ENCODE measurements at places on chromosomes 4 and X. TPM values are rescaled to one million over a fixed set of nuclear protein-coding genes. Genes with fewer than 3 reads are reported as not detected.

The ATOH1 gene
- not detected for total RNA-seq

The FGF13 gene
- total RNA-seq, result 48.5 TPM

The OPN1MW gene
- not detected for total RNA-seq

The EMD gene
- 10.4 TPM for total RNA-seq

The PPEF2 gene
- not detected for total RNA-seq
